ENCODE measurements at places on chromosomes 16 and 17.

DNA sequence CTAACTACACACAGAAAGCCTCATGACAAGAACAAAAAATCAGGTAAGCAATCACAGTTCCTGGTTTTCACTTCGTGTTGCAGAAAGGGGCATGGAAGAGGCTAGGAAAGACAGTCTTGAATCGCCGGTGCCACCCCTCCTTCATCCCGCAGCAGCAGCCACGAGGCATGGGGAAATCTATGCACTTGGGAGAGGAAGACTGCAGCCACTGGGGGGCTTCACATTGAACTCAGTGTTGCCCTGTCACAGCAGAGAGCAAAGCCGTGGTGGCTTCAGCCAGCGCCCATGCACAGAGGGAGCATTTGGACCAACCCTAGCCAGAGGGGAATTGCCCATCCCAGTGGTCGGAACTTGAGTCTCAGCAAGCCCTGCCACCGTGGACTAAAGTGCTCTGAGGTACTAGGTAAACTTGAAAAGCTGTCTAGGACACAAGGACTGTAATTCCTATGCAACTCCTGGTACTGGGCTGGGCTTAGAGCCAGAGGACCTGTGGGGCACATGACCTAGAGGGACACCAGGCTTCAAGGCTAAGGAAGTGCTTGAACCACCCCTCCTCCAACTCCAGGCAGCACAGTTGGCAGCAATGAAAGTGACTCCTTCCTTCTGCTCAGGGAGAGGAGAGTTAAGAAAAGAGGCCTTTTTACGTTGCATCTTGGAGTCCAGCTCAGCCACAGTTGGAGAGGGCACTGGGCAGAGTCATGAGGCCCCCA, 35.2 kb upstream of the ATP2C2 start:
- DNase-seq = no peak

DNA sequence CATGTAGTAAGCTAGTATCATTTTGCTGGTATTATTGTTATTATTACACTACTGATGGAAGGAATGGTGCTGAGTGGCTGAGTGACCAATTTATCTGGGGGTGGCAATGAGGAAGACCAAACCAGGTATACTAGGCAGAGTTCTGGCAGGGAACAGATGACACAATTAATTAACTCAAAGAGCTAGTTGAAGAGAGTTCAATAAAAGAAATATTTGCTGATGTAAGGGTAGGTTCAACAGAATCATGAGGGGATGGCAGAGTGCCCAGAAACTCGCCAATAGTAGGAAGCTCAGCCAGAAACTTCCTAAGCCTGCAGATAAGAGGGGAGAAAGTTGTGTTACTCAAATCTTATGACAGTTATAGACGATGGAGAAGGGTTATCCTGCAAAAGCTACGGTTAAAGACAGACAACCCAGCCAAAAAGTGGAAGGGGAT, 352.5 kb downstream of the KCNJ2 start:
- DNase-seq = no peak

DNA sequence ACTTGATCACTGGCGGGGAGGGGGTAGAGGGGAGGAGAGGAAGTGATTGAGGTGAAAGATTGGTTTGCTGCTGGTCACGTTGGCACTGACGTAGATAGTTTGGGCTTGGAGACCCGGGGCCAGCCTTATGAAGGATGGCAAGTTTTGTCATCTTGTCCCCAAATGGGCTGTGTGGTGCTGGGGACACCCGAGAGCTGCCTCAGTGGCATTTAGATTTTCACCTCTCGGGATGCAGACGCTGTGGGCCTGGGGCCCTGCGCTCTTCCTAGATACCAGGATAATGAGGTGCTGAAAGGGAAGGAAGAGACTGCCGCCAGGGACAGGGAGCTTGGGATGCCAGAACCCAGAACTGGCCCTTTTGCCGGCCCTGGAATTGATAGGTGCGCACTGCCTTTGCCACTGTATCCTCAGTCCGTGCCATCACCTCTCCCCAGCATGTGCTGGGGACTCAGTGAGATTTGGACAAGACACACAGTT, 1.4 kb upstream of the SOCS3 start:
- DNase-seq = no peak

GRCh38 chr17:58181796-58182195, 10.7 kb upstream of the EPX start:
- no peak for DNase-seq

DNA sequence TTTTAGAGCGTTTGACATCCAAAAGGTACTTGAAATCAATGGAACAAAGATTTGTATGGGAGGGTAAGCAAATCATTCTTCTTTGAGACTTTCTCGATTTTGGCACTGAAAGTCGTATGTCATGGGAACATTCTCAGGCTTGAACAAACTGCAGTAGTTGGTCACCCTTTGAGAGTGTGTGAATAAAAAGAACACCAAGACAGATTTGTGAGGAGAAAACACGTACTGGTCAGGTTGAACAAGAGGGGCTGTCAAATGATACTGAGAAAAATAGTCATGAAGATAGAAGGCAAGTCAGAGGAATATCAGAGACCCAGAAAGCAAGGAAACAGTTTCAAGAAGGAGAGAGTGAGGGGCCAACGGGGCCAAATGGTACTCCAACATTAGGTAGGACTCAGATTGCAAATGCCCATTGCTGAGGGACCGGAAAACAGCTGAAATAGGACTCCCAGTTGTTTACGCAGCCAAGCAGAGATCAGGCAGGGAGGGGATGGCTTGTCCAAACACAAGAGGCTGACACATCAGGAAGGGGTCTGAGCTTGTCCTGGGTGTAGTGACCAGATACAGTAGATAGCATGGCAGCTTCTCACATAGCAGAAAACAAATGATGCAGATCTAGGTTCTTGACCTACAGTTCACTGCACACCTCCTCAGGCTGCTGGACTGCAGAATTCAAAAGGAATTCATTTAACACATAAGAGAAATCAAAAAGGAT, 74.5 kb upstream of the MYOCD start:
- DNase-seq = no peak

- DNase-seq = no peak
Observed at GRCh38 chr17:48549281-48549630, 4.3 kb upstream of the HOXB2 start.

- DNase-seq = no peak
Observed at GRCh38 chr16:624526-625070, 6.2 kb upstream of the WFIKKN1 start.

DNA sequence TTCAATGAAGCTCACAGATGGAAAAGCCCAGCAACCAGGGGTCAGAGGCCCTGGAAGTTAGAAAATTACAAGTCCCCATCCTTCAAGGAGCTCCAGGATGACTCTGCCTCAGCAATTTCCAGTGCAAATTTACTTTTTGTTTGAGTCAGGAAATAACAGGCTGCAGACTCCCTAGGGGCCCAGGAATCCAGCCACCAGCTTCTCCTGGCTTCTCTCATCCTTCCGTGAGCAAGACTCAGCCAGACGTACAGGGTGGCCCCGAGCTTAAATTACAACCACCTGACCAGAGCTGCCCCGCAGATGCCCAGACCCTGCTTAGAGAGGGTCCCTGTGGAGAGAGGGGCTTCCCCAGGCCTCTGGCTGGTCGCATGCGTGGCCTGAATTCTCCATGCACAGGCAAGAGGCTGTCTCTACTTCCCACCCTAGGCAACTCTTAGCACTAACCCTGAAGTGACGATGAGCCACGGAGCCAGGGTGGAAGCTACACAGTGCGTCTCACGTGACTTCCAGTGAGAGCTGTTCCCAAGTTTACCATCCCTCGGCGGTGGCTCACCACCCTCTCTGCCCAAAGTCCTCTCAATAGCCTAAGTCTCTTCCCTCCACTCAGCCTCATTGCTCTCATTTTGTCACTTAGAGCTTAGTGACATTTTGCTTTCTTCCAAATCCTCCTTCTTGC, 27.1 kb downstream of the GPR142 start:
- DNase-seq = no peak

DNA sequence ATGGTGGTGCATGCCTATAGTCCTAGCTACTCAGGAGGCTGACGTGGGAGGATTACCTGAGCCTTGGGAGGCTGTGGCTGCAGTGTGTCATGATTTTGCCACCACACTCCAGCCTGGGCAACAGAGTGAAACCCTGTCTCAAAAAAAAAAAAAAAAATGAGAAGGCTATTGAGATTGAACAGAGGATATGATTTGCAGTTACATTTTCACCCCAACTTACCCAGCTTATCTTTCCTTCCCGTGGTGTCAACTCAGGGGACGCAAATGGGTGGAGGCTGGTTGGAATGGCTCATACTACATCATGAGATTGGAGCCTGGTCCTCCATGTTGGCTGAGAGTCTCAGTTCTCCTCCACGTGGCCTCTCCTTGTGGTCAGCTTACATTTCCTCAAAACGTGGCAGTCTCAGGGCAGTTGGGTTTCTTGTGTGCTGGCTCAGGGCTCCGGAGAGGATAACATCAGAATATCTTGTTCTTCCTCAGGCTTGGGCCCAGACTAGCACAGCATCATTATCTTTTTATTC, 17.2 kb upstream of the NSMCE1 start:
- DNase-seq = no peak

DNA sequence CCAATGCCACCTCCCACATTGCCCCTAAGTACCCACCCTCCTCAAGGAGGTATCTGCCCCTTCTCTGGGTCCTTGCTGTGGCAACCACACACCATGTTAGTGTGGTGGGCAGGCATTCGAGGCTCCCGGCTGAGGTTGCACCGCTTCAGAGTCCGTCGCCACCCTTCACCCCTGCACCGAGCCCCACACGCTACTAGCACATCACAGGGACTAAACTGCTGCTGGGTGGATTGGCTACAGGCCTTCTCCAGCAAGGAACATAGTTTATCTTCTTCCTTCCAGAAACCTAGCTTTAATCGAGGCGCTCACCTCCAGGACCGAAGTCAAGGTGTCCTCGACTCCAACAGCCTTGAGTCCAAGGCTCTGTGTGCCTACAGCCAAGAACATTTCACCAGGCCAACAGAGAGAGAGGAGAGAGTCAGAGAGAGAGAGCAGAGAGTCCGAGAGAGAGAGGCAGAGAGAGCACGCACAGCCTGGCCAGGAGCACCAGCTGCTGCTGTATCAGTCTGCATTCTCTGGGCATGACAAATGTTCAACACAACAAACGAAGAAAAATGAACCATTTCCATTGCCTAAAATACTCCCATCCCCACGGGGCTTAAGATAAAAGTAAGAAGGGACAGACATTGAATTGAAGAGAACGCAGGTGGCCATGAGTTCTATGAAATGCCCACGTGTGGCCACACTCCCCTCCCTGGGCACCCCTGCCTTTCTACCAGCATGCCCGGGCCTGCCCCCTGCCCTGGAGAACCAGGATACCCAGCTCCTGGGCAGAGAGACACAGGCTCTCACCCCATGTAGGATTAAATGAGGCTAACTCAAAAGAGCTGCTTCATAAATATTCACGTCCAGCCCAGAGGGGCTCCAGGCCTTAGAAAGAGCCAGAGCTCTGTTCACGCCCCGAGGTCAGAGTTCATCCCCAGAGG, 94.9 kb downstream of the RBFOX3 start:
- no peak for DNase-seq

DNA sequence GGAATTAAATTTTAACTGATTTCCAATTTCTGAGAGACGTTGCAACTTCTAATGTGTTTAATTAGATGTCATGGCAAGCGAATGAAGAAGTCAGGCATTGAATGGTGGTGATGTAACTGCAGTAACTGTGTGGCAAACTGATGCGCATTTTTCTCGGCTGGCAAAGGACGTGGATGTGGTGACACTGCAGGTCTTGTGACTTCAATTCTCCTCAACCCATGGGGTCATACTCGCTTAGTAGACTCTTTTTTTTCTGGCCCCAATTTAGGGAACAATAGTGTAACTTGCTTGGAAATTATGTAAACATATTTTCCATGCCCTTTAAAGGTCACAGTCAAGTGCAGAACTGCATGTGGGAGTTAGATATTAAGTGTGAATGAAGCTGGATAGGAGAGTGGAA, 1.9 kb upstream of the FAM20A start:
- DNase-seq = no peak

- no peak for DNase-seq
Observed at GRCh38 chr16:28585674-28586073, 11.2 kb downstream of the SULT1A2 start.

DNA sequence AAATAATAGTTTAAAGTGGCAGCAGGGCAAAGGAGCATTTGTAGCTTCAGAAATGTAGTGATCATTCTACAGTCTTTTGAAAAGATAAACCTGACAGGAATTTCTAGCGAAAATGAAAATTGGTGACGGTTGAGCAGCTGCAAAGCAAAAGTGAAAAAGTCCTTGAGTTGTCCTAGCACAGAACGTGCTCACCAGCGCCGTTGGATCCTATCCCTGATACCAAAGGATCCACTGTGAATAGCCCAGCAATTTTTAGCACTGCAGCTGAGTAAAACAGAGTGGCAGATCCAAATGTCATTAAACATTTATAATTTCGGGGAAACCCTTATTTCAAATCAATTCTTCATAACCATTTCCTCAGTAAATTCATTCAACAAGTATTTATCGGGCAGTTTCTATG, 453.8 kb upstream of the HSBP1 start:
- DNase-seq = no peak

GRCh38 chr17:16995930-16996329, 24.0 kb upstream of the TNFRSF13B start:
- no peak for DNase-seq

DNA sequence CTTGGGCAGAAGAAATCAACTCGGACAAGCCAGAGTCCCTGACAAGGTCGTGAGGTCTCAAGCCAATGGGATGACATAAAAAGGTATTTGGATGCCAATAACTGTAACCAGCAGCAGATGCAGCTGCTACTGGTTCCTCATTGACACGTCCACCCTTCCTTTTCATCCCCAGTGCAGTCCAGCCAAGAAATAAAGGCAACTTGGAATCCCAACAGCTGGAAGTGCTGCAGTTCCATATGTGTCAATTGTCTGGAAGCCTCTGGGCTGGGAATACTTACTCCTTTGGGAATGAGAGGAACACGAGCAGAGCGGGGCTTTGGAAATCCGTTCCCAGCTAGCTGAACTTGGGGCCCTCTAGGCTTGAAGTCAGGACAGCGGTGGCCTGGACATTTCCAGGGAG, 360.4 kb upstream of the ZFHX3 start:
- no peak for DNase-seq

DNA sequence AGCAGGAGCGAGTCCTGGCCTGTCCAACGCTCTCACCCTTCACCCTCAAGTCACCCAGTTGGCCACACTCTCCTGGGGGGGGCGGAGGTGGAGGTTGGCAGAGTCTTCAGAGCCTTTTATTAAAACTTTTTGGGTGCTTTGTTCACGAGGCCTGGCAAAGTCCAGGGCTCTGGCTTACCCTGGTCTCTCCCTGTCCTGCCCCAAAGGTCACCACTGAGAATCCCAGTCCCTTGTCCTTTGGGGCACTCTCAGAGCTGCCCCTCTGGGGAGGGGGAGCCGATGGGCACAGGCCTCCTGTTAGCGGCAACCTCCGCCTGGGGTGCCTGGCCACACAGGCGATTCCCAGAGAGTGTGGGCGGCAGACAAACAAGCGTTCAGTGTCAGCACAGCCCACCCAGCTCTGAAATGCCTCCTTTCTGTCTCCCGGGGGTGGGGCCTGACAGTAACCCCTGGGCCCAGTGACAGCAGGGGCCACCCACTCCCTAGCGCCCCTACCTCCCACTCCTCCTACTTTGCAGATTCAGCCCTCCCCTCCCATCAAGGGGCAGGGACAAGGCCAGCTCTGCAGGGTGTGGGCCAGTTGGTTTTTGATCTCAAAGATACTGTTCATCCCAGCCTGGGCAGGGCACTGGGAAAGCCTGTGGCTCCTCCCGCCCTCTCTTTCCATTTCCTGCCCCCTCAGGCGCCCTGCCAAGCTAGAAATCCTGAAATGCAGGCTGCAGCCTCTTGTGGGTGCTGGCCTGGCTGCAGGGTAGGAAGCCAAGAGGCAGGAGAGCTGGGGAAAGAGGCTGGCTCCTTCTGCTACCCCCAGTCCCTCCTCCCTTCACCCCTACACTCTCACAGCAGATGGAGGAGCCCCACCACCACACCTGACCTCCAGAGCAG, 36.6 kb upstream of the EMP2 start:
- DNase-seq = no peak

GRCh38 chr16:48503779-48504178, 106.2 kb downstream of the N4BP1 start:
- DNase-seq = no peak
